Uterine smooth muscle cell (primary cell): ENCODE measurements at places on chromosomes 7 and 10. TPM values are rescaled to one million over a fixed set of nuclear protein-coding genes. Genes with fewer than 3 reads are reported as not detected.

The NRCAM gene
- total RNA-seq = 0.33 and 0.62 TPM in 2 replicates

The SCART1 gene
- total RNA-seq = 2.6 and 4.2 TPM in 2 replicates

The PRKAR2B gene
- total RNA-seq = 15.6 and 23.4 TPM in 2 replicates

The CPXM2 gene
- total RNA-seq = under 0.01 TPM in 1 of 2 replicates, not detected in the other

The TMEM213 gene
- not detected in 2 replicates for total RNA-seq

The ABCC2 gene
- total RNA-seq = 0.55 and 0.75 TPM in 2 replicates

The LHFPL3 gene
- 0.12 and 1.00 TPM in 2 replicates for total RNA-seq

The GRK5 gene
- total RNA-seq = 4.2 and 8.1 TPM in 2 replicates

The MMRN2 gene
- 3.9 and 14.9 TPM in 2 replicates for total RNA-seq
